ENCODE measurements at places on chromosomes 2 and 18. TPM values are rescaled to one million over a fixed set of nuclear protein-coding genes. Genes with fewer than 3 reads are reported as not detected.

The MC2R gene
- not detected for total RNA-seq

The CCDC148 gene
- 1.2 TPM for total RNA-seq

The TNFAIP6 gene
- 41.6 TPM for total RNA-seq

The ALK gene
- total RNA-seq, result not detected

The CCDC150 gene
- total RNA-seq, result 1.8 TPM

The MAP3K19 gene
- total RNA-seq, result not detected

The CYS1 gene
- total RNA-seq, result 0.37 TPM

The UGT1A3 gene
- total RNA-seq, result not detected

The NCKAP5 gene
- total RNA-seq, result 9.2 TPM

The COL6A3 gene
- 3,192 TPM for total RNA-seq
